ENCODE measurements at places on chromosomes 1 and 21. TPM values are rescaled to one million over a fixed set of nuclear protein-coding genes. Genes with fewer than 3 reads are reported as not detected.
A peak's percentile ranks its signal among the peaks of the same experiment; 100 is the strongest.

The FAM72C gene
- 3.4 TPM for total RNA-seq

DNA sequence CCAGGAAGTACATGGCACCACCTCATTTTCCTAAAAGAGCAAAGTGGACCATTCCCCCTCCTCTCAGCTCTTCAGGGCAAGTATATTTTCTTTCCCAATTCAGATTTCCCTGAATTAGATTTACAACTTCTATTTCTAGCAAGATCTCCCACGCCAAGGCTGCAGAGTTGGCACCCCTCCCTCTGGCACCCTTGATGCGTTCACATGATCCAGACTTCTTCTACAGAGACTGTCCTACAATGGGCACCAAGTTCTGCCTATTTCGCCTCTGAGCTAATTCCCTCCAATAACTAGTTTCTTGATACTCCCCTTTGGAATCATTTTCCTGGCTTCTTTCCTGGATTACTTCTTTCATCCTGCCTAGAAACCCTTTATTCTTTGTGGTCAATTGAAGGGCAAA is 122.0 kb downstream of the CDC7 start:
- DNase-seq: no peak

- DNase-seq: peak; percentile 68
Measured at GRCh38 chr1:28259934-28260802, 850 bp downstream of the SESN2 start.

DNA sequence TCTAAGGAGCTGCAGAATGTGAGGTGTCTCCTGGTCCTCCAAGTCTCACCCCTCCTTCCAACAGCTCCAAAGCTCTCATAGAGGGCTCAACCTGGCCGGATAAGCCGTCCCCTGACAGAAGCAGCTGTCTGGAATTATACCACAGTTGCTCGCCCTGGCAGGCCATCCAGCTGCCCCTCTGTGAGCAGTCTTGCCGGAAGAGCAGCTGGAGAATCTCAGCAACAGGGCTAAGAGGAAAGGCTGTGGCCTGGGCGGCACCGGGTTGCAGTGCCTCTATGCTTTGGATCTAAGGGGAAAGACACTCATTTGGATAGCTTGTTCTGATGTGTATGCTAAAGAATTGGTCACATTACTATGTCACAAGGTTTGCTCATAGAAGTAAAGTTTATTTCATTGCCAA is 12.4 kb downstream of the TMCC2 start:
- DNase-seq: no peak

The ANKRD65 gene
- total RNA-seq: not detected

- DNase-seq: peak; percentile 18
Measured at GRCh38 chr1:160161965-160162705, 10.7 kb downstream of the ATP1A4 start.

DNA sequence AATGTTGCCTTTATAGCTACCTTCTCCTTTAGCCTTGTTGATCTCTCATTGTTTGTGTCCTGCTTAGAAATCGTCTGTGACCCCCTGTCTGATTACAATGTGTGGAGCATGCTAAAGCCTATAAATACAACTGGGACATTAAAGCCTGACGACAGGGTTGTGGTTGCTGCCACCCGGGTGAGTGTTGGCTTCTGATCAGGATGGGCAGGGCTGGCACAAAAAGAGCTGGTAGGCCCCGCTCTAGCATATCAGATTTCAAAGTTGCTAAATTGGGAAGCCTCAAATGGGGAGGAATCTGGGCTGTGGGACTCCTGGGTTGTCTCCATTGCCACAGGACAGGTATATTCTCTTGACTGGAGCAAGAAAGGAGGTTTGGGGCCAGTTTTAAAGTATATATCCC is 8.4 kb downstream of the NCSTN start:
- no peak for DNase-seq

The CD164L2 gene
- not detected for total RNA-seq

DNA sequence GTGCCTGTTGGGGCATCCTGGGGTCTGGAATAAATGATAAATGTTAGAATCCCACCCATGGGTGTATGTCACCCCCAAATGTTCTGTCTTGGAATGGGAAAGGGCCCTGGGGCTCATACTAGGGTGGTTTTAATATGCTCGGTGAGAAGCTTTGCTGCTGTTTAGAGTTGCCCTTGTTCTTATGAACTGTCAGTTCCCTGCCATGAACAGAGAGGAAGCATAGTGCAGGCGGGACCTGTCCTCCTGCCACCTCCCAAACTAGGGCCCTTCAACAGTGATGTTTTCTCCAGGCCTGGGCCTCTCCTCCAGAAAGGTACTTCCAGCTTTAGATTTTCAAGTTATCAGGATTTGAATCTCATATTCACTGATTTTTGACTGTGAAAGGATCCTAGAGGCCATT is 80.7 kb upstream of the COA6 start:
- DNase-seq: no peak

DNA sequence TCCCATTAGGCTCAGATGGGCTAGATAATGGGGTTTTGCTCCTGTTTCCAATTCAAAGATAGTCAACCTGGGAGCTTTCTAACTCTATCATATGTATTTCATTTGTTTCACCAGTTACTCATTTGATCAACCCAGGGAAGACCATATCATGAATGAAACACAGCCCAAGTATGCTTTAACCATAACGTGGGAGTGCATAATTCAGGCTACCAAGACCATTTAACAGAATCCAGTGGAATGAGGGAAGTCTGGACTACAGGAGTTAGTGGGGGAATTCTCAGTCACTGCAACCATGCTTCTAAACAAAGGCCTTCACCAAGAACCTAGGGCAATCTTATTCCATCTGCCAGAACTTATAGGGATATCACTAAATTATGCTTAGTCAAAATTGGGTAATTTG is 15.0 kb upstream of the SLC16A1 start:
- DNase-seq: no peak

The SLC25A44 gene
- total RNA-seq: 15.1 TPM

GRCh38 chr1:33301273-33301984 is 19.5 kb downstream of the A3GALT2 start:
- no peak for DNase-seq

All from Daoy (cell line).